SHP77 treated with DMSO at 0.1 percent for 48 hours (cell line): ENCODE measurements at places on chromosomes 6 and 20.

- DNase-seq: no peak
Measured at GRCh38 chr20:17380801-17381200, 150.4 kb downstream of the BFSP1 start.

- peak; percentile 75 for DNase-seq
Measured at GRCh38 chr6:162856885-162857284, 129.1 kb downstream of the PACRG start.

- DNase-seq: no peak
Measured at GRCh38 chr20:13865156-13865555, 80.3 kb downstream of the NDUFAF5 start.

DNA sequence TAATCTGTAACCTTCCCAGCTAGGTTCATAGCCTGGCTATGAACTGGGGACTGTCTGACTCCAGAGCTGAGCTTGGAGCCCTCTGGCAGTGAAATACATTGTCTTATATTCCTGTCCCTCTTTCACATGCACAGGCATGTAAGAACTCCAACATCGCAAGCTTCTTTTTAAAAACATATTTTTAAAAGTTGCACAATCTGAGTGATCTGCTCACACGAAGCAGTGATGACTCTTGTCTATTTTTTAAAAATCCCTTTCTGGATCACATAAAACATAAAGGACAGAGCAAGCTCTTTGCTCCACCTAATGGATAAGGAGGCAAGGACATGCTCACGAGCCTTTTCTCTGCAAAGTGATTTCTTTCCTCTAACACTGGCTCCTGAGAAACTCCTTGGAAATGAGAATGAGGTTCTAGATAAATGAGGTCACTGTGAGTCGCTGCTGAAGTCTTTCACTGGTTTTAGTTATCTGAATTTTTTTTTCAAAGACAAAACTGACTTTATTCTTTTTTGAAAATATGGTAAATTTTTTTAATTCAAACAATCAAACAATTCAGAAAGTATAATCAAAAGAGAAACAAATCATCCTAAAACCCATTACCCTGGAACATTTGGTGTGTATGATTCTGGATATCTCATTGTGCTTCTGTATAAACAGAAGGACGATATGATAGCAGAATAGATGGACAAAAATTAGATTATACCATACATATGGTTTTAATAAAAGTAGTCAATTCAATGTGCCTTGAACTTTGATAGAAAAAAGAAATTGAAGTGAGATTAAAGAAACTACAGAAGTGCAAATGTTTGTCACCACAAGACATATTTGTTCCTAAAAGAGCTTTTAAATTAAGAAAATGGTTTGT, 30.8 kb downstream of the IL20RA start:
- DNase-seq: no peak

GRCh38 chr6:33390767-33391277, 801 bp upstream of the KIFC1 start:
- DNase-seq: no peak

GRCh38 chr6:123635144-123635543, 1.6 kb downstream of the TRDN start:
- DNase-seq: no peak

DNA sequence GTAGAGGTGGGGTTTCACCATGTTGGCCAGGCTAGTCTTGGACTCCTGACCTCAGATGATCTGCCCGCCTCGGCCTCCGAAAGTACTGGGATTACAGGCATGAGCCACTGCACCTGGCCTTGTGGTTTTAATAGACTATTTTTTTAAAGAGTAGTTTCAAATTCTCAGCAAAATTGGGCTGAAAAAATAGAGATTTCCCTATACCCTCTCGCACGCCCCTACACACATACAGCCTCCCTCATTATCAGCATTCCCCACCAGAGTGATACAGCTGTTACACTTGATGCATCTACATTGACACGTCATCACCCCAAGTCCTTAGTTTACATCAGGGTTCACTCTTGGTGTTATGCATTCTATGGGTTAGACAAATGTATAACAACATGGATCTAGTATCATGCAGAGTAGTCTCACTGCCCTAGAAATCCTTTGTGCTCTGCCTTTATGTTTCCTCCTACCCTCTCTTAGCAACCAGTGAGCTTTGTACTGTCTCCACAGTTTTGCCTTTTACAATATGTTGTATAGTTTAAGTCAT, 103.6 kb downstream of the CDYL start:
- no peak for DNase-seq

DNA sequence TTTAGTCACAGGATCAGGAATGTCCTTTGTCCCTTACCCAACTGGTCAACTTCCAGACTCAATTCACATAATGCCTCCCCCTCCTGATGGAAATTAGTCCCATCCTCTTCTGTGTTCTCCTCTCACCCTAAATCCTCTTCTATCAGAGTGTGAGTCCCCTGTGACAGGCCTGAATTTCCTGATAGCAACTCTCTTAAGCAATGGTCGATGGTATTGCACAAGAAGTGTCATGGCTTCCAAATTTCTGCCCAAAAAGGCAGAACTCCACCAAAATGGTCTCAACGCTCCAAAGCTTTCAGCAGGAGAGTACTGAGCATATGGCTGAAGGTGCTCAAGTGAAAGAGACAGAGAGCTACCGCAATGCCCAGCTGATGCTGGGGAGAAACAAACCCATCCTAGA, 2.4 kb downstream of the PREP start:
- DNase-seq: no peak

DNA sequence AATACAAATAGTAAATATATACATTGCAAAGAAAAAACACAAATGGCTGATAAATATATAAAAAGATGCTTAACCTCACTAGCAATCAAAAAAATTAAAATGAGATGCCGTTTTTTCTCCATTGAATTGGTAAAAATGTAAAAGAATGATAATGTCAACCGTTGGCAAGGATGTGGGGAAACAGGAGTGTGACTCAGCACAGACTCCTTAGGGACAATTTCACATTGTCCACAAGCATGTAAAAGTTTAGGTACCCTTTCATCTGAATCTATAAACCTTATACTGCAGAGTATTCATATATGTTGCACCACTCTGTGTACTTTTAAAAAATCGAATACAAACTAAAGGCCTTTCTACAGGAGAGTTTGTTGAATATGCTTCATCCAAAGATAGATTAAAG, 143.1 kb upstream of the RREB1 start:
- DNase-seq: no peak

DNA sequence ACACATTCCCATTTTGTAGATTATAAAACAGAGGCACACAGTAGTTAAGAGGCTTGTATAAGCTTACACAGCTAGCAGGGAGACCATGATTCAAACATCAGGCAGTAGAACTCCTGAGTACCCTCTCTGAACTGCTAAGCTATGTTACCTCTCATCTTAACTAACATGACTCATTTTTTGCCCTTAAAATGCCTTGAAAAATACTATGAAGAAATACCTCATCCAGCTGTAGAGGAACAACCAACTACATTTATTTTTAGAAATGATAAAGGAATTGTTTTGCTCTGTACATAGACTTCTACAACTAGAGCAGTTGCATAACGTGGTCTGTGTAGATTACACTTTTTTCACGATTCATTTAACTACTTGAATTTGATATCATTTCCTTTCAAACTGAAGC, 102.1 kb downstream of the FLRT3 start:
- no peak for DNase-seq

DNA sequence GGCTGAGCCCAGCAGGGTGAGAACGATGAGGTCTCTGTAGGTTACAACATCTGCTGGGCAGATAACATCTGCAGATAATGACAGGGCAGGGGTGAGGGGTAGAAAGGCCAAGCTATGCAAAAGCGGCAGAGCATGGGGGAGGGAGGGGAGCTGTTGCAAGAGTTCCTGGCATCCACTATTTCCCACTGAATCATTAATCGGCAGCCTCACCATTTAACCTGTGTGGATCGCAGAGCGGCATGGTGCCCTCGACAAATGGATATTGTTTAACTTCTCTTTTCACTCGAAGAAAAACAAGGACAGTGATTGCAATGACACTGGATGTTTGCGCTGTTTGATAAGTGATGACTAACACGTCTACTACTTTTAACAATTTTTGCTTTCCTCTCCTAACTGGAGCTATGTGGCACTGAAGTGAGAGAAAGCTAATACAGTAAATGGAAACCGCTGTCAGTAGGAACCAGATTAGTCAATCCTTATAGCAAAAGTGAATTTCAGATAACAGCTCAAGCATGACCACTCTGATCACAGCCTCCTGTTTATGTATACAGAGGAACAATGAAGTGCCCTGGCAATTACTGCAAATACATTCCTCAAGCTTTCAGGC, 381.5 kb downstream of the TFAP2A start:
- DNase-seq: peak; percentile 13
